Spinal cord (tissue), 10 donors: ENCODE measurements at places on chromosomes 12 and 14. TPM values are rescaled to one million over a fixed set of nuclear protein-coding genes. Genes with fewer than 3 reads are reported as not detected.

SYNE3 gene
- 7.6 TPM for total RNA-seq

NID2 gene
- 106 TPM for total RNA-seq

DNA sequence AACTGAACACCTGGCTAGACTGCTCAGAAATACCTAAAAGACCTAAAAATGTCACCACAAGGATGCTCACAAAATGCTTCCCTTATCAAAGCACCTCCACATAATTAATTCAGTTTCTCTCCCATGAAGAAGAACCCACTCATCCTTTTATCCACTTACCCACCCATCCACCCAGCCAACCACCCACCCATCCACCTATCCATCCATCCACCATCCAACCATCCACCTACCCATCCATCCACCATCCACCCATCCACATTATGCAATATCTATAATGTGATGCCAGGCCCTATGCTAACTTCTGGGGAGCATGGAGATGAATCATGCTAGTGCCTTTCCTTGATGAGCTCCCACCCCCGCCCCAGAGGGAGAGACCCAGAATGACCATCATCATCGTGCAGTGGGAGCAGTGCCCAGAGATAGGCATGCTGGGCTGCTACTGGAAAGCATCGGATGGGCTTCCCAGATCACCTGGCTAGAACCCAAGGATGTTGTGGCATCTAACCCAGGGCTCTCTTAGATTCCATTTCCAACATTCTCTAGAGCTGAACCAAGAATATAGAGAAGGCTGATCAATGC, 166.6 kb downstream of the TTC7B start:
- H3K4me1 ChIP-seq = peaks cover 5% of the 10 kb centered on the region
- H3K36me3 ChIP-seq = peaks cover 15% of the 10 kb centered on the region
- no peaks in the 10 kb centered on the region for H3K27me3 ChIP-seq
- no peak overlapping the region for H3K4me3 ChIP-seq
- no peak overlapping the region for H3K27ac ChIP-seq

GRCh38 chr12:128316973-128317526, 50.1 kb downstream of the TMEM132C start:
- H3K4me1 ChIP-seq = peaks cover 9% of the 10 kb centered on the region
- no peaks in the 10 kb centered on the region for H3K27me3 ChIP-seq
- no peak overlapping the region for H3K27ac ChIP-seq
- H3K4me3 ChIP-seq = no peak overlapping the region
- DNase-seq = no peak
- H3K36me3 ChIP-seq = no peaks in the 10 kb centered on the region

DNA sequence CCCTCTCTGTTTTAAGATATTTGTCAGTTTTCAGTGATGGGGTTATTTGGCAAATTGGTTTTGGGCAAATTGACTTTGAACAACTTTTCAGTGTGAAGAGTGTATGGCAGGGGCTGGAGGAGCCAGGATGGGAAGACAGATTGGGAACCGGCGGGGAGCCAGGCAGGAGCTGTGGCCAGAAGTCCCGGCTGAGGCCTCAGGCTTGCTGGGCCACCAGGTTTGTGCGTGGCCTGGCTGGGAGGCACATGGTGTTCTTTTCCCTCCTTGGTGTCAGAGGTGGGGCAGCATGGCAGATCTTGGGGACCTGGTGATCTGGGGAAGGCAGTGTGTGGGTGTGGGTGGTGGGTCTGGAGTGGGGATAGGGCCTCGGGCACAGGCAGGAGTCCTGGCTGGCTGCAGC, 61.1 kb downstream of the SLC25A47 start:
- no peak overlapping the region for H3K4me3 ChIP-seq
- H3K27ac ChIP-seq = no peak overlapping the region
- H3K4me1 ChIP-seq = peaks cover 17% of the 10 kb centered on the region
- no peak for DNase-seq
- no peaks in the 10 kb centered on the region for H3K27me3 ChIP-seq

DNA sequence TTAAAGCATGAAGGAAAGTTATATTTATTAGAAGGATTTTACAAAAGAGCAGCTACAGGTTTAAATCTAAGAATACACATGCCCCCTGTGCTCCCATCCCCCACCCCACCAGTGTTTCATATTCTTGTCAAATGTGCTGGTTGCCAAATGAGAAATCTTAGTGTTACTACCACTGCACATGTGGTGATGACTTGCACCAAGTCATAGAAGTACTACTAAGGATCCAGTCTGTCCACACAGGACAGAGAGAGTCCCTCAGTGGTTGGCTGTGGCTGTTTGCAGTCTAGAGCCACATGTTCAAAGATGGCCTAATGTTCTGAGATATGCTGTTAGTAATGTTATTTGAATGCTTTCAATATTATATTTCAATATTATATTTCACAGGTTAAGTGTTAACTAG, 268.8 kb downstream of the ADAMTS20 start:
- H3K4me1 ChIP-seq = no peaks in the 10 kb centered on the region
- H3K27ac ChIP-seq = no peak overlapping the region
- H3K36me3 ChIP-seq = no peaks in the 10 kb centered on the region
- no peaks in the 10 kb centered on the region for H3K27me3 ChIP-seq
- DNase-seq = no peak
- H3K4me3 ChIP-seq = no peak overlapping the region
